Bladder microvascular endothelial cell (primary cell): ENCODE measurements at places on chromosomes 16 and 17. TPM values are rescaled to one million over a fixed set of nuclear protein-coding genes. Genes with fewer than 3 reads are reported as not detected.

SLC13A5 gene
- total RNA-seq, result 0.19 TPM in 1 of 2 replicates, not detected in the other

SLC47A1 gene
- 0.49 and 1.4 TPM in 2 replicates for total RNA-seq

SLC5A10 gene
- total RNA-seq, result under 0.01 TPM in 1 of 2 replicates, not detected in the other

KRTAP3-2 gene
- total RNA-seq, result 0.16 TPM in 1 of 2 replicates, not detected in the other

ADAP2 gene
- total RNA-seq, result 0.13 and 0.16 TPM in 2 replicates

CACNA1G gene
- not detected in 2 replicates for total RNA-seq

PRDM7 gene
- total RNA-seq, result not detected in 2 replicates

PRCD gene
- total RNA-seq, result 0.38 and 0.49 TPM in 2 replicates

MARVELD3 gene
- total RNA-seq, result under 0.01 and 0.25 TPM in 2 replicates

CRAMP1 gene
- 6.0 and 15.6 TPM in 2 replicates for total RNA-seq

NATD1 gene
- 1.6 and 3.8 TPM in 2 replicates for total RNA-seq

PLA2G10 gene
- total RNA-seq, result not detected in 2 replicates

KRT9 gene
- 0.06 TPM in 1 of 2 replicates, not detected in the other for total RNA-seq
